ENCODE measurements at places on chromosomes 13 and 19.

DNA sequence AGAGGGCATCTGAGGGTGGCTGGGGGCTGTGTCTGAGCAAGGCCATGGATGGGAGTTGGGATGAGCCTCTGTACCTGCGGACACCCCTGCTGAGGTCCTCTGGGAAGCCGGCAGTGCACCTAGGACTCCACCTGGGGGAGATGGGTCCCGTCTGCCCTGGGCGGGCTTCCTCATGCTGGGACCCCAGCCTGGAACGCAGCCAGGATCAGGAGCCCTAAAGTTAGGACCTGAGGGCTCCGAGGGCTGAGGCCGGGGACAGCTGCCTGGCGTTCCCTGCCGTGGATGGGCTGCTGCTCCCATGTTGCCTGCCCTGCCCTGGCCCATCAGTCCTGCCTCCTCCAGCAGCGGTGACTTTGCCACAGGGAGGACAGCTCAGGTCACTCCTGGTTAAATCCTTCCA, 26.1 kb downstream of the CRTC1 start:
- DNase-seq: no peak

- no peak for DNase-seq
Measured at GRCh38 chr13:58919551-58919950, 1244.2 kb downstream of the DIAPH3 start.

DNA sequence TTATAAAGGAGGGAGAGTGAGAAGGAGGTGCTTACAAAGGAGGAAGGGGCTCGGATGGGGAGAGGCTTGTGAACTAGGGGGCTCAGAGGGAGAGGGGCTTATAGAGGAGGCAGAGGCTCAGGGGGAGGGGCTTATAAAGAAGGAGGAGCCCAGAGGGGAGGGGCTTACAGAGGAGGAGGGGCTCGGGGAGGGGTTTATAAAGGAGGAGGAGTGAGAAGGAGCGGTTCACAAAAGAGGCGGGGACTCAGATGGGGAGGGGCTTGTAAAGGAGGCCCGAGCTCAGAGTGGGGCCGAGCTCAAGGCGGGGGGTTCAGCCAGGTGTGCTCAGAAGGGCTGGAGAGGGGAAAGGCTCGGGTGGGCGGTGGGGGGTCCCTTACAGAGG, 500 bp downstream of the SMIM24 start:
- DNase-seq: no peak

GRCh38 chr13:51856998-51857397, 4.8 kb upstream of the CCDC70 start:
- no peak for DNase-seq

DNA sequence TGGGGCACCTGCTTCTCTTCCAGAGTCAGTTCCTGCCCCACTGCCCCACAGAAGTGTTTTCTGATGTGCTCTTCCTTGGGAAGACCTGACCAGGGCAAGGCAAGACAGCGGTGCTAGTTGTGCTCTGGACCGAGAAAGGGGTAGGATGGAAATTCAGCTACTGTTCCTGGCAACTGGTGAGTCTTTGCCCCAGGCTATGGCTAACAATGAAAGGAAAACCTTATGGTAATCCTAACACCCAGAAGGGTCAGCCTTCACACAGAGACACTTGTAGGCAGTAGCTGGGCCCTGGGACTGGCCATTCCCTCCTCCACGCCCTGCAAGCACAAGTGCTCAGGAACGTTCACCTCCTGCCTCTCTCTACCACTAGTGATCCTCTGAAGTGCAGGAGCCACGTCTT, 9.6 kb upstream of the CYSLTR2 start:
- DNase-seq: no peak

- no peak for DNase-seq
Measured at GRCh38 chr19:55228403-55229031, at the start of gene TMEM86B. Gene TMEM86B, minus strand, starts transcription at chr19:55228763. Its CDS starts 22 bp downstream, at chr19:55228741.

DNA sequence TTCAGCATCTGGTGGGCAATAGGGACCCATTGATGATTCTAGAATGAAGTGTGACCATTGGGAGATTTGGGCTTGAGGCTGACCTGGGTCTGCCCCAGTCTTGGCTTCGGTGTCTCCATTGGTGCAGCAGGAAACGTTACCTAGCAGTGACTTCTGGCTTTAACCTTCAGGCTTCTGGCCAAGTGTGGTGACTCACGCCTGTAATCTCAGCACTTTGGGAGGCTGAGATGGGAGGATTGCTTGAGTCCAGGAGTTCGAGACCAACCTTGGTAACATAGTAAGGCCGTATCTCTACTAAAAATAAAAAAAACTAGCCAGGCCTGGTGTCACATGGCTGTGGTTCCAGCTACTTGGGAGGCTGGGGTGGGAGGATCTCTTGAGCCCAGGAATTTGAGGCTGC, 7.2 kb downstream of the FCHO1 start:
- no peak for DNase-seq

GRCh38 chr19:3397266-3398022, 31.1 kb downstream of the NFIC start:
- DNase-seq: no peak

DNA sequence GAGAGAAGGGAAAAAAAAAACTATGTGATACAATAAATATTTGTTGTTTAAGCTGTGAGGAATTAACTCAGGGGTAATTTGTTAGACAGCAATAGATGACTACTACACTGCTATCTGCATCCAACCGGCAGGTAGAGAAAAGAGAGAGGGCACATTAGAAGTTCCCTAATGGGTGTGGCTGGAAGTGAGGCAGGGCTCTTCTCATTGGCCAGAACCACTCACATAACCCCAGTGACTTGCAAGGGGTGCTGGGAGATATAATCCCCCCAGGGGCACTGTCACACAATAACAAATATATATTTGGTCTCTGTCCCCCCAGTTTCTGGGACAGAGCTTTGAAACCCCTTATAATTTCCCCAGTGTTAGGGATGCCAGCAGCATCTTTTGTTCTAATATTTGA, 24.3 kb downstream of the FGF21 start:
- DNase-seq: no peak

GRCh38 chr13:84413016-84413415, 530.7 kb upstream of the SLITRK1 start:
- DNase-seq: no peak

DNA sequence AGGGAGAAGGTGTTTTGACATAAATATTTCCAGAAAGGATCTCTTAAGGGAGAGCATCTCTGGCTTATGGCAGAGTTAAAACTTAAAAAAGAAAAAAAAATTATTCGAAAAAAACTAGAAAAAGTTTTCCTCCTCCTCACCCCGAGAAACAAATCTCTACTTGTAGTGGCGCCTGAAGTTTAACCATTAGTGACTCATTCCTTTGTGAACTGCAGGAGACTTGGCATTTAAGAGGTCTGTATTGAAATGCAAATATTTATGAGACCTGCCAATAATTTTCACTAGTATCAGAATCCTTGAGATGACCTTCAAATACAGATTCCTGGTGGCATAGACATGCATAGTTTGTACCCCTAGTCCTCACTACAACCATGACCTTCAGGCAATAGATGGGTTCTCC, 64.9 kb upstream of the MED4 start:
- DNase-seq: no peak

GRCh38 chr19:8262431-8262830, 45.7 kb downstream of the CD320 start:
- DNase-seq: no peak

- no peak for DNase-seq
Measured at GRCh38 chr13:83895994-83896580, 13.8 kb upstream of the SLITRK1 start.

GRCh38 chr19:57110592-57111328, 9.0 kb upstream of the USP29 start:
- no peak for DNase-seq

DNA sequence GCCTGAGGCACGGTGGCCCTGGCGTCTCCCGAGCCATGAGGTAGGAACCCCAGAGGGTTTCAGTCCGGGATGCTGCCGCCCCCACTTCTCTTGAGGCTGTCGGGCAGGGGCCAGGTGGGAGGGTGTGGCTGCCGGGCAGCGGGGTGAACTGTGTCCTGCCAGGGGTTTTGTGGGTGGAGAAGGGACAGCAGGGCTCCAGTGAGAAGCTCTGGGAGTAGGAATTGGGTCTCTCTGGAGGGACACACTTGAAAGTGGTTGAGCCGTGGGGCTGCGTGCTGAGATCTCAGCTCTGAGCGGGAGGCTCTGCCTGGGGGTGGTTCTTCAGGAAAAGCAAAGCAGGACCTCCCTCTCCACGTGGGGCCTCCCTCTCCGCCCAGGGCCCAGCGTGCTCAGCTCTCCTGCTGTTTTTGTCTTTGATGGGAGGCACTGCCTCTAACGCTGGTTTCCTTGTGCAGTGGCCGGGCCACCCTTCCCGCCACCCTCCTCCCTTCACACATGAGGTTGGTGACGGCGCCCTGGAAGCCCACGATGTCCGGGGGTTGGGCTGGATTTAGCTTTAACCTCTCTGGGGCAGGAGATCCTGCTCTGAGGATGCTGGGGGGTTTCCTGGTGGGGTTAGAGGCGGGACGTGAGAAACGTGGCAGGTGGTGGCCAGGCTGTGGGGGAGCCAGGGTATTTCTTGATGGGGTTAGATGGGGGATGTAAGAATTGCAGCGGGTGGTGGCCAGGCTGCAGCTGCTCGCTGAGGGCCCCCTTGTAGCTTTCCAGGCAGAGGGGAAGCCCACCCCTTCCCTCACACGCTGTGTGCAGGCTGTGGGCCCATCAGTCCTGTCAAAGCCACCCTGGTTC, 15.3 kb upstream of the ZNF554 start:
- DNase-seq: no peak

GRCh38 chr19:18464646-18465045, 26.7 kb upstream of the ISYNA1 start:
- no peak for DNase-seq

DNA sequence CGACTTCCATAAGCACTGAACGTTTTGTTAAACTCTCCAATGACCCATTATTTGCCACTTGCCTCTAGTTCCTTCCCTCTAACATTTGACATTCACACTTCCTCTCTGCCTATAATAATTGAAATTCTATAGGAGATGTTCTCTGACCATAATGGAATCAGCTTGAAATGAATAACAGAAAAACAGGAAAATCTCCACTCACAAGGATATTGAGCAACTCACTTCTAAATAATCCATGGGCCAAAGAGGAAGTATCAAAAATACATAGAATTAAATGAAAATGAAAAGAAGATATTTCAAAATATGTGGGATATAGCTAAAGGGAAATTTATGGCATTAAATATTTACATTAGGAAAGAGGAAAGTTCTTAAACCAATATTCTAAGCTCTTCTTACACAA, 3.4 kb upstream of the FCGBP start:
- no peak for DNase-seq

DNA sequence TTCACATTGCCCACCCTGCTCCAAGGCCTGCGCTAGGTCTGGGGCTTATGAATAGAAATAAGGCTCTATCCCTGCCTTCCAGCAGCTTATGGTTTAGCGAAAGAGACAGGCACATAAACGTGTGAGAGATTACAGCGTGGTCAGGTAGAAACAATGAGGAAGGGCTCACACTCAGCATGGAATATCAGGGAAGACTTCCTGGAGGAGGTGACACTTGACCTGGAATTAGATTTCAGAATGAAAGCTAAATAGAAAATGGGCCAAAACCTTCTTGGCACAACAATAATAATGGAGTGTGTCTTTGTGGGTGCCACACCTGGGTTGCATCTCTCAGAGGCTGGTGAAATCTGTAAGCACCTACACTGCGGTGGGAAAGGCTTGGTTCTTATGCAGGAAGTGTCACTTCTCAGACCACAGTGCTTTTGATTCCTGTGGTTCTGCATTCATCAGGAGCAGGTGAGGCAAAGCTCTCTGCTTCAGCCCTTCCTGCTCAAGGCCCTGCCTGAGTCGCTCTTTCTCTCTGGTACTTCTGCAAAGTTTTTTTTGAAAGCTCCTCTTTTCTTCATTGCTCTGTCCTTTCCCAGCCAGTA, 430.3 kb downstream of the ZNF536 start:
- DNase-seq: no peak

GRCh38 chr13:21218351-21219035, 42.0 kb downstream of the MRPL57 start:
- DNase-seq: no peak

DNA sequence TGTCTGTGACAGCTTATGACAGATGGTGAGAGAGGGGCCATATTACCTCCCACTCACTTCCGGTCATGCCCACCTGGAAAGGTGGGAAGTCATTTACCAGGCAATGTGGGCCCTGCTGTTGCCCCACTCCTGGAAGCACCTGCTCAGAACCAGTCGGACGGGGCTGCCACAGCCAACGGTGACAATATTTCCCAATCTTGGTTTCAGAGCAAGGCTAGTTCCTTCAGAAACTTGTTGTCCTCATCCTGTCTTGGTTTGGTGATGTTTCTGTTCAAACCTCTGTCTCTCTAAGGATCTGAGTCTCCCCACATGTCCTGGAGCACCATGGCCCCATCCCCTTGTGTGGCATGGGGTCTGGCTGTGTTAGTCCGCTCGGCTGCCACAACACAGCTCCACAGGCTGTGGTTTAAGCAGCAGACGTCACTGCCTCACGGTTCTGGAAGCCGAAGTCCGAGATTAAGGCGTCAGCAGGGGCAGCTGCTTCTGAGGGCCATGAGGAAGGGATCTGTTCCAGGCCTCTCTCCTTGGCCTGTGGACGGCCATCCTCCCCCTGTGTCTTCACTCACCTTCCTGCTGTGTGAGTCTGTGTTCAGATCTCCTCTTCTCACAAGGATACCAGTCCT, 31.5 kb upstream of the SLC15A1 start:
- no peak for DNase-seq

DNA sequence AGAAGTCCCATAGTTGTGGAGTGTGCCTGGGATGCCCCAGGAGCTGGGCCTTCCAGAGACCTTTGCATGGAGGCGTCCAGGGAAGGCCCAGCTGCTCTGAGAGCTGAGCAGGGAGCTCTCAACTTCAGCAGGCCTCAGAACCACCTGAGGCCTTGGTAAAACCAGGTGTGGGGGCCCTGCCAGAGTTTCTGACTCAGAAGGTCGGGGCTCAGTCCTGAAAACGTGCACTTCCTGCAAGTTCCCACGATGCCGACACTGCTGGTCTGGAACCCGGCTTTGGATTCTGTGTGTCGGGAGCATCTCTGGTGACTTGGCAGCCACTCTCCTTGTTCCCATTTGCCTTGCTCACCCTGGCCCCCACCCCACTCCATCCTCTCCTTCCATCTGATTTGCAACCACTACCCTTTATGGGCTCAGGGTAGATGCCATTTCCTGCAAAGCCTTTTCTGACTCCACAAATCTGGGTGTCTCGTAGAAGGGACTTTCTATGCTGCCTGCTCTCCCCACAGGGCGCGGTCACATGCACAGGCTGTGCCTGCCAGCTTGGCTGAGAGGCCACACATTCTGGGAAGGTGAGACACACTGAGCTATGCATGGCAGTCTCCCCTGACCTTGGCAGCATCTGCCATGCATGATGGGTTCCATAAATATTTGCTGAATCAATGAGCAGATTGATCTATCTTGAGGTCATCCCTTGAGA, 244.7 kb downstream of the COL4A1 start:
- no peak for DNase-seq

All from stimulated activated CD4-positive, alpha-beta T cell treated with anti-CD3 and anti-CD28 coated beads, TNF-alpha, amount 100 ng/mL, for 1 hour (primary cell).